HCT116 (cell line): ENCODE measurements at places on chromosomes 3 and 15.

DNA sequence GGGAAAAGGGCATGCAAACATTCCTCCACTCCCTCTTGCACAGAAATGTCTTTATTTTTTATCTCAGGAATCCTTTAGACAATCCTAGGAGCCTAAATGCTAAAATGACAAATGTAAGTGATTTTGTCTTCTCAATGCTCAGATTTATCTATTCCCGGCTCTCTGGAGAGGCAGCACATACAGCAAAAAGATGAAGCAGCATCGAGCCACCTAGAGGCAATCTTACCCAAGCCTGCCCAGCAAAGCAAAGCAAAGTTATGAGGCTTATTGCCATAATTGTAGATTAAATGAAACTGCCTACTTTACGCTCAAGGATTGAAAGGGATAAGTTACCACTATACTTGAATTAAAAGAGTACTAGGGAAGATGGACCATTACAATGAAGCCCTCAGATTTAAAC lies 750.4 kb upstream of the NR2F2 start:
- DNase-seq: no peak

DNA sequence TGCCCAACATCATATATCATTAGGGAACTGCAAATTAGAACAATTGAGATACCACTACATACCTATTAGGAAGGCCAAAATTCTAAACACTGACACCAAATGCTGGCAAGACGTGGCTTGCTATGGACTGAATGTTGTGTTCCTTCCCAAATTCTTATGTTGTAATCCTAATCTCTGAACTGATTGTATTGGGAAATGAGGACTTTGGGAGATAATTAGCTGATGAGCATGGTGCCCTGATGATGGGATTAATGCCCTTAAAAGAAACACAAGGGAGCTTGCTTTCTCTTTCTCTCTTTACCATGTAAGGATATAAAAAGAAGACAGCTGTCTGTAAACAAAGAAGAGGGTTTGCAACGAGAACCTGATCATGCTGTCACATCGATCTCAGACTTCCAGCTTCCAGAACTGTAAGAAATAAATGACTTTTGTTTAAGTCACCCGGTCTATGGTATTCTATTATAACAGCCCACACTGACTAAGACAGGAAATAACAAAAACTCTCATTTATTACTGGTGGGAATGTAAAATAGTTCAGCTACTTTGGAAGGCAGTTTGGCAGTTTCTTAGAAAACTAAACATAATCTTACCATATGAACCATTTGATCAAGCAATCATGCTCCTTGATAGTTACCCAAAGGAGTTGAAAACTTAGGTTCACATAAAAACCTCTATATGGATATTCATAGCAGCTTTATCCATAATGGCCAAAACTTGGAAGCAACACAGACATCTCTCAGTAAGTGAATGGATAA lies 458.3 kb upstream of the CBLB start:
- DNase-seq: no peak

DNA sequence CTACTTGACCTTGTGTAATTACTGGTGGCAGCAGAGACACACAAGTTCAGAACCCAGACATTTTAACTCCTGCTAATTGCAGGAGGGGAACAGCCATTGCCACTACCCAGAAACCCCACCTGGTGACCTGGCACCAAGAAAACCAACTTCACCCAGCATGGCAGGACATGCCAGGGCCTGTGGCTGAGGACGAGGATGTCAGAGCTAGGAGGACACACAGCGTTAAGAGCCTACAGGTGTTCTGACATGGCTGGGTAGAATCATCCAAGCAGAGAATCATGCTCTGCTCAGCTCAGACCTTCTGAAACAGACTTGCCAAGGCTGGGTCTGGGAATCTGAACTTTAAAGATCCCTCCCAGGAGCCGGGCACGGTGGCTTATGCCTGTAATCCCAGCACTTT lies 11.7 kb upstream of the SPATA12 start:
- DNase-seq: no peak

GRCh38 chr3:79461129-79461792 lies 306.5 kb downstream of the ROBO1 start:
- DNase-seq: no peak

DNA sequence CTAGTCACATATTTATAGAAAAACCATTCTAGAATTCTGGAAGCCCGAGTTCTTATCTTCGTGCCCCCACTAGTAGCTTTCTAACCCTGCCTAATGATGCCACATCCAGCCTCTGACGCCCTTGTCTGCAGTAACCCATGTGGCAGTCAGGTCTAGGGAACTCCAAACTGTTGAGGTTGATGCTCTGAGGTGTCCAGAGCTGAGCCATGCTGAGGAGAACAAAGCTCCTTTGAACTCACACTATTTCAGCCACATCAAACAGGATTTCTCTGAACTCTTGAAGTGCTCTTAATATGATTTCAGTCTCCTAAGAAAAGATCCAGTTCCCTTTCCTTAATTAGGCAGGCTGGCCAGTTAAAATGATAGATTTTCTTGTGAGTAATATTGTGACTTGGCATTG lies 150.5 kb upstream of the ST8SIA2 start:
- DNase-seq: no peak

GRCh38 chr3:55435491-55435890 lies 51.6 kb downstream of the WNT5A start:
- DNase-seq: no peak

GRCh38 chr3:54342676-54343075 lies 220.3 kb downstream of the CACNA2D3 start:
- DNase-seq: no peak

DNA sequence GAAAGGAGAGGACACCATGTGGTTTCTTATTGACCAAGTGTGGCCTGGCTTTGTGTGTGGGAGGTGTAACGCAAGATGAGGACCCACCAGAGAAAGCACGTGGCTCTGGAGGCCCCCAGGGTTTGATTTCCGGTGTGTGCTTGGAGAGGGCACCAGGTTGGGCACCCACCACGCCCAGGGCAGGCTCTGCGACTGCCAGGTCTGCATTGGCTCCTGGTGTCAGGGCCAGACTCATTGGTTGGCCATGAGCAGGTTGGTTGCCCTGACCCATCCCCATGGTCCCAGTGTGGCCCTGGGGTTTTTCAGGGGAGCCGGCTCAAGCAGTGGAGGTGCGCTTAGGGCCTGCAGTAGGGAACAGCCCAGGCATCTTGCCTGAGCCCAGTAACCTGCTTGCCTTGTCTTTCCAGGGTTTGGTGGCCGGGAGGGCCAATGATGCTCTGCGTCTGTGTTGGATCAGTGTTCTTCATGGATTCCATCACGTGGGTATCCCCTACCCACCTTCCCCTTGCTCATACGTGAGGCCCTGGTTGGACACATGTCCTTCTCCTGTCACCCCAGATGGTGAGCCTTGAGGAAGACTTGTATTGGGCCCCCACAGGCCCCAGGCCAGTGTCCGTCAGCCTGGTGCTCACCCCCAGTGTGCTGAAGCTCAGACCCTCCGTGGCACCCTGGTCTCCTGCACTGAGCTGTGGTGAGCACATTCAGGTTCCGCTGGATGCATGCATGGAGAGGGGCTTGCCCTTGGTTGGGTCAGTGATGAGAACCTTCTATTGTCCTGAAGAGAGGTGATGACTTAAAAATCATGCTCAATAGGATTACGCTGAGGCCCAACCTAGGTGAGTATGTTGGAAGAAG lies 193.9 kb downstream of the UBE3A start:
- DNase-seq: no peak
